Spinal cord (tissue), 10 donors: ENCODE measurements at places on chromosomes 2 and 18.

GRCh38 chr2:212777020-212777491 lies 238.5 kb upstream of the ERBB4 start:
- DNase-seq: peak; percentile 15

DNA sequence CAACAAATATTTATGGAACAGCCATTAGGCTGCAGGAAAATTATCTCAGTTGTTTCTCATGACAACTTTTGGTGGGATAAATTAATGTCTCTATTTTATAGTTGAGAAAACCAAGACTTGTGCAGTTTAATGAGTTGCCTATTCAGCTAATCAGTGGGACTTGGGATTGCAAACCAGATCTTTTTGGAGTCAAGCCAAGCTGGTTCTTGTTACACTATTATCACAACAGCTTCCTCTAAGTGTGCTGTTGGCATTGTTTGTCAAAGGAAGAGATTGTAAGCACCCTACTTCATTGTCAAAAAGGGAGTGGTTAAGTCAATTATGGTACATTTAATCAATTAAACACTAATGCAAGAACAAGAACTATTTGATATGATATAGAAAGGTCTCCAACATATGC lies 119.2 kb downstream of the PAX3 start:
- DNase-seq: no peak

GRCh38 chr2:190932514-190932913 lies 51.9 kb downstream of the GLS start:
- no peak for DNase-seq

DNA sequence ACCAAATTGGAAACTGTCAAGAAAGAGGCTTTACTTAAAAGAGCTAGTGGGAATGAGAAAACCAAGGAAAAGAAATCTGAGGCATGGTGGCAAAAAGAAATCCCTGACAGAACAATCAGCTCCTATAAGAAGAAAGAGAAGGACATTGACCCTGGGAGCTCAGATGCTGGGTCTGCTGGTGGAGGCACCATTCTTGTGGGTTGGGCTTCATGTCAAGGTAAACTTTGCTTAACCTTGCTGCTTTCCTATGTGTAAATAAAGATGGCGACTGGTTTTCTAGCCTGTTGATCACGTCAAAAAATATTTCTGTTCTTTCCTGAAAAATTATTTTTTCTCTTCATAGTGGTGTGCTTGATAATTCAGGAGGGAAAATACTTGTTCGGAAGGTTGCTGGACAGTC lies 58.1 kb downstream of the VIT start:
- DNase-seq: no peak

- no peak for DNase-seq
These were observed 248.2 kb downstream of the TMX3 start for GRCh38 chr18:68466672-68467071.

- no peak for DNase-seq
These were observed 37.5 kb downstream of the VPS54 start for GRCh38 chr2:63981702-63982103.

DNA sequence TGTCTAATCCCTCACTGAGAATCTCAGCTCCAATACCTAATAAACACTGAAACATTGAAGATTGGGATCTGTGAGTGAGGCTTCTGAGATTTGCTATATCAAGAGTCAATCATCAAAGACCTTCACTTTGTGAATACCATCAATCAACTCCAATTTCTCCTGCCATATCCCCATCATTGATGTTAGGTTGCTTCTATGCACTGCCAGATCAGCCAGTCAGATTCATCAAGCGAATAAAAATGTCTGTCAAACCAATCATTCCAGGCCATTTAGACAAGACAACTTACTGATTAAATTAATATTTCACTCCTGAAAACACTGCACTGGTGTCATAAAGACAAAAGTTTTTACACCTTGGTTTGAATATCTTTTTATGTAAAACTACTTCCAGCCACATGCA lies 1295.5 kb upstream of the LRRTM1 start:
- DNase-seq: no peak

- DNase-seq: no peak
These were observed 4.4 kb downstream of the GCKR start for GRCh38 chr2:27501042-27501441.
